ENCODE measurements at places on chromosomes 6 and 20. TPM values are rescaled to one million over a fixed set of nuclear protein-coding genes. Genes with fewer than 3 reads are reported as not detected.

Gene FYN
- 74.0 TPM for polyA plus RNA-seq

Gene TUBB2B
- 3.6 TPM for polyA plus RNA-seq

Gene ME1
- 28.0 TPM for polyA plus RNA-seq

Gene KHDC1L
- polyA plus RNA-seq, result 7.9 TPM

Gene TRIM40
- 7.5 TPM for polyA plus RNA-seq

Gene SAMD10
- polyA plus RNA-seq, result 3.9 TPM

Gene CLIC5
- polyA plus RNA-seq, result 17.1 TPM

Gene GPSM3
- 11.3 TPM for polyA plus RNA-seq

Gene SERAC1
- polyA plus RNA-seq, result 15.2 TPM

Gene ADAM33
- polyA plus RNA-seq, result 25.5 TPM

Gene BANF2
- polyA plus RNA-seq, result 133 TPM

Gene ULBP1
- polyA plus RNA-seq, result 2.3 TPM

Gene LGSN
- 0.69 TPM for polyA plus RNA-seq

Gene EYA4
- polyA plus RNA-seq, result 8.1 TPM

Gene STMN3
- polyA plus RNA-seq, result 15.1 TPM

Gene CDH26
- 2.0 TPM for polyA plus RNA-seq

Gene SOX4
- 16.1 TPM for polyA plus RNA-seq

Gene CRISP3
- not detected for polyA plus RNA-seq

Gene MATN4
- polyA plus RNA-seq, result 1.1 TPM

Gene LINC00237
- polyA plus RNA-seq, result not detected

Gene HFE
- polyA plus RNA-seq, result 4.8 TPM

All from testis (tissue), 5 donors.